ENCODE measurements at places on chromosomes 7 and 10.

DNA sequence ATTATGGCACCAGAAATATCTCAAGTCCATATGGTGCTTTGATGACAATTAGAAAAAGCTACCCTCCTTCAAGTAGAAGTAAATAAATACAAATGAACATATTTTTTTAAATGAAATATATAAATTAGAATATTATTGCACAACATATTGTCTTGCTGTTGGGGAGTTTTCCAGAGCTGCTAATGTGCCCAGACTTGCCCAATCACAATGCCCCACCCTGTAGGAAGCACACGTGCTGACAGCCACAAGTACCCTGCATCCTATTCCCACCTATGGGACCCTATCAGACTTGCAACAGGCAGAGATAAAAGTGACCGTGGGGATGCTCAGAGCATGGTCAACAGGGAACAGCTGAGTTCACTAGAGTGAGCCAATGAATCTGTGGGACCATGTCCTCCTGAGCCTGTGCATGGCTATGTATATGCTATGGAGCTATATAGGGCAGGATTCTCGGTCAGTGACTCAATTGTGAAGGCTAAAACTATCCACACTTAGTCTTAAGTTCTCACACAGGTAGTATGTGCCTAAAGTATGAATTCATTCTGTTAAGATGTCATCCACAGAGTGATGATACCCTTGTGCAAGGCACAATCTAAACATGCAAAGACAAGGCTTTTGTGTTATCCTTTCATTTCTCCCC lies 336.0 kb downstream of the HGF start:
- no peak for DNase-seq

GRCh38 chr10:74977913-74978847 lies 133.3 kb upstream of the SAMD8 start:
- no peak for DNase-seq

DNA sequence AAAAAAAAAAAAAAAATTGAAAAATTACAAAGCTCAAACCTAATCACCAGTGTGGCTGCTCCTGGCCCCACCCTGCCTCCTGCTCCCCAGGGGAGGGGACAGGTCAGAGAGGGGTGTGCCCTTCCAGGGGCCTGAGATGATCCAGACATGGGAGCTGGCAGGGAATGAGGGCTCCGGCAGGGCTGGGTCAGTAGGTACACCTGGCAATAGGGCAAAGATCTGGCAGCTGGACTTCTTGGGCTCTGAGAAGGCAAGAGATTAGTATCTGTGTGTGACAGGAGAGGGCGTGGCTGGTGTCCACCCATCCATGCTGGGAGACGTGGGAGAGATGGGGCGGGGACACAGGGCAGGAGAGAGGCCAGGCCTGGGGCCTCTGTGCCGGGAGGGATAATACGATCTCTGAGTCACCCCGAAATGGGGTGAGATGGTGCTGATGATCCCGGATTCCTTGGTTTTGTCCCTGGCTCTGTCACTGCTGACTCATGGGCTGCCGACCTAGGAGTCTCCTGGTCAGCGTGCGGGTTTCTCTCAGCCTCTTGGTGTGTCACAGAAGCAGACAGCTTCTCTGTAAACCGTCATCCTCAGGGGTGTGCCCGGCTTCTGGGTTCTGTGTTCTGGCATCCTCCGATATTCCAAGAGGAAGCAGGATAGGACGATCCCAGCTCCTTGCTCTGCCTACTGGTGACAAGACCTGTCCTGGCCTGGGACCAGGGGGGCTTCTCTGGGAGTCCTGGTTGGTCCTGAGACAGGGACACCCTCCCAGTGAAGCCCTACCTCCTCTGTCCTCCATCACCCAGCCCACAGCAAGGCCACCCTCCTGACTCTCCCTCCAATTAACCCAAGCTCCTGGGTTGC lies 8.2 kb upstream of the CLDN4 start:
- no peak for DNase-seq

DNA sequence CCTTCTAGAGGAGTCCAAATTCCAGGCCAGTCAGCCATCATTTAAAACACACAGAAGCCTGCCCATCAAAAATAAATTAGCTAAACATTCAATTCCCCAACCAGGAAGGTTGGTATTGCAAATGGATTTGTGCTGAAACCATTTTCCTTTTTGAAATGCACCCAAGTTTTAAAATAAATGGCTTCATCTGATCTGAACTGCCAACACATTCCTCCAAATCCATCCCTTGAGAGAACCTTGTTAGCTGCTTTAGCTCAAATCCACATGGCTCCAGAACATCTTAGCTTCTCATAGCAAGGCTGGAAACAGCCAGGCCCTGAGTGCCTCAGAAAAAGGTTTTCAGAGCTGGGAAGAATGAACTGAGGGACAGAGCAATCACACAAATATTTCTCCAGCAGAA lies 306.3 kb downstream of the FZD1 start:
- DNase-seq: no peak

GRCh38 chr10:6230315-6230714 lies 27.6 kb downstream of the PFKFB3 start:
- no peak for DNase-seq

DNA sequence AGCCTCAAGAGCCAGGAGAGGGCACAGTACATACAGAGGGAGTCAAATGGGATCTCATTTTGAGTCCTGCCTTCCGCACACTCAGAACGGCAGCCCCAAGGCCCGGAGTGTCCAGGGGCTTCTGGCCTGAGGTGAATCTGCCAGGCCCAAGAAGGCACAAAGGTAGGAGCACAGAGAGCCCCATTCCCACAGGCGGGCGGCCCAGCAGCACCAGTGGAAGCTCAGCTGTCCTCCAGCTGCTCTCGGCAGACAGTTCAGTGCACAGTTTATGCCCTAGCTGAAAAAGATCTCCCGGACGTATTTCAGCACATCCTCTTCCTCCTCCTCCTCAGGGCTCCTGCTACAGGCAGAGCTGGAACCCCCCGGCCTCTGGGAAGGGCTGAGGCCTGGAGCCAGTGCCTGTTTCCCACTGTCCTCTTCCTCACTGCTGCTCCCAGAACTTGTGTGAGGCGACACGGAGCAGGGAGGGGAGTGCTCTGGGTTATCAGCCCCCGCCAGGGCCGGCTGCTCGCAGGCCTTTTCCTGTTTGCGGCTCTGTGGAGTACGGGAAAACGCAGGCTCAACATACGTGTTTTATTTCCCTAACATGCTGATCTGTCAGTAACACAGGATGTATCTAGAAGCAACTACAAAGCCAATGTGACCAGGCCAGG lies 4.0 kb downstream of the CYREN start:
- DNase-seq: no peak

DNA sequence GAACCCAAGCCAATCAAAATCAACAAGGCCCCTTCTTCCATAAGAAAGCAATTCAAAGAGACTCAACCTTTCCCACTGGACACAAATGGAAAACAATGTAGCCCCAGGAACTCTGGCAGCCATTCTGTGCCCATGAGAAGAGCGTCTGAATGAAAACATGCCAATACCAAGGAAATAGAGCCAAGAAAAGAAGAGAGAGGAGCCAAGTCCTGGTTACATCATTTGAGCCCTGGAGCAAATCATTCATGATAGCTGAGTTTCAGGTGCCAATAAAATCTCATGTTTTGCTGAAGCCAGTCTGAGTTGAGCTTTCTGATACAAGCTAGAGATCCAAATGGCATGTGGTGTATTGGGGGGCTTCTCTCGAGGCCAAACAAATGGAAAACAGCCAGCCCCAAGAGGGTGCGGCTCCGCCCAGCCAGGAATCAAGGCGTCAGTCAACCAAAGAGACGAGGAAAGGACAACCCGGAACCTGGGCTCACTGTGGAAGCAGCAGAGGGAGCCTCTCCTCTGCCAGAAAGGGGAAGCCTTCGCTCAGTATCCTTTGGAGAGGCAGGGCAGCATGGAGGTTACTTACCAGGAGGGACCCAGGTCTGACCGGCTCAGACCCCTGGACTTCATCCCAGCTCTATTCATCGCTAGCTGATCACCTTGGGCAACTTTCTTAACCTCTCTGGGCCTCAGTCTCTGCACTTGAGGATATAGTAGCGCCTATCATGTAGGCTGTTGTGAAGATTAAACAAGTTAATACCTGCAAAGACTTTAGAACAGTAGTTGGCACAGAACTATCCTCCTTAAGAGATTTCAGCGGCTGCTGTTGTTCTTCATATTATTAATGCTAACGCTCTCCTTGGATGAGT lies 61.8 kb downstream of the OAT start:
- no peak for DNase-seq

- DNase-seq: no peak
These were observed 50.8 kb downstream of the WDR37 start for GRCh38 chr10:1107004-1107403.

DNA sequence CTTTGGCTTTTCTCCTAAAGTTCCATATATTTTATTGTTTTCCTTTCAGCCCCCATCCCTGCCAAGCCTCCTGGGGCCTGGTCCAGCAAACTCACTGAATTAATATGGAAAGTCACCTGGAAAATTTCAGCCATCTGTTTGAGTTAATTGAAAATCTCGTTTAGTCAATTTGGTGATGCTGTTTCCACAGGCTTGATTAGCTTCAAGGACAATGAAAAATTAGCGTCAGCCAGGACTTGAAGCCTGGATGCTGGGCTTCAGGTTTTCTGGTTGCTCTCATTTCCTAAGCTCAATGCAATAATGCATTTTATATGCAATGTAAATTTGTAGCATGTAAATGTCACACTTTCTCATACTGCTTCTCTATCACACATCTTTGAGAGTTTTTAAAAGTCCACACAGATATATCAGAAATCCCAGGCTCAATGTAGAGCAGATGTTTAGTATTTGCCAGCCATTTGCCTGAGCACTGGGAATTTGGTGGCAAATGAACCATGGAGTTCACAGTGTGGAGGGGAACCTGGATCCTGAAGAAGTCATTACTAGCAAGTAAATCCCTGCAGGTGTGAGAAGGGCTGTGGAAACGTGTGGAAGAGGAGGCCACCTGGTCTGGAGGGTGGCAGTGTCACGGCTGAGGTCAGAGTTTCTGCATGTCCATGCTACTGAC lies 228.5 kb downstream of the PAXIP1 start:
- DNase-seq: no peak

GRCh38 chr7:26340476-26341018 lies 48.9 kb downstream of the SNX10 start:
- DNase-seq: no peak

DNA sequence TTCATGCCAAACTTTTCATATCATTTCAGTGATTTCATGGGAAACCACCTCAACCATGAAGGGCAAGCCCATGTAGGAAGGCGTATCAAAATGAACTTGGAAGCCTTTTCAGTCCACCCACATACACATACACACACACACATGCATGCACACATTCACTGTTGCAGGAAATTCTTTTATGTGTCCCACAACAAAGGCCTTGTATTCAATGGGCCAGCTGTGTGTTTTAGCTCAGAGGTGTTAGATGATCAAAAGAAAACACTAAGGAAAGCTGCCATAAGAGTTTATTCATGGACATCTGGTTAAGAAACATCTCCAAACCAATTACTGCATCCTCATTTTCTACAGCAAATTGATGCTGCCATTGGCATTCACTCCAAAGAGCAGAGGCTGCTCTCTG lies 74.4 kb upstream of the STK17A start:
- DNase-seq: no peak

DNA sequence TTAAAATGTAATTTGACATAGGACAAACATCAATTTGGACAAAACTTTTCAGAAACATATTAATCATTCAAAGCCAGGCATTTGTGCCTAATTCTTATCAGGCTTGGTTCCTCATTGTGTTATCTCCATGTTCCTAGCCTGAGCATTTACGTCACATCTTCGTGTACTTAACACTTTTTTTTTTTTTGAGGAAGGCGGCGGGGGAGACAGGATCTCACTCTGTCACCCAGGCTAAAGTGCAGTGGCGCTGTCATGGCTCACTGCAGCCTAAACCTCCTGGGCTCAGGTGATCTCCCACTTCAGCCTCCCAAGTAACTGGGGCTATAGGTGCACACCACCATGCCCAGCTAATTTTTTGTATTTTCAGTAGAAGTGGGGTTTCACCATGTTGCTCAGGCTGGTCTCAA lies 19.8 kb downstream of the HNRNPA2B1 start:
- DNase-seq: no peak

GRCh38 chr10:86439544-86439943 lies 72.9 kb upstream of the GRID1 start:
- DNase-seq: no peak

- no peak for DNase-seq
These were observed 5.8 kb downstream of the KLF6 start for GRCh38 chr10:3779158-3779741.

DNA sequence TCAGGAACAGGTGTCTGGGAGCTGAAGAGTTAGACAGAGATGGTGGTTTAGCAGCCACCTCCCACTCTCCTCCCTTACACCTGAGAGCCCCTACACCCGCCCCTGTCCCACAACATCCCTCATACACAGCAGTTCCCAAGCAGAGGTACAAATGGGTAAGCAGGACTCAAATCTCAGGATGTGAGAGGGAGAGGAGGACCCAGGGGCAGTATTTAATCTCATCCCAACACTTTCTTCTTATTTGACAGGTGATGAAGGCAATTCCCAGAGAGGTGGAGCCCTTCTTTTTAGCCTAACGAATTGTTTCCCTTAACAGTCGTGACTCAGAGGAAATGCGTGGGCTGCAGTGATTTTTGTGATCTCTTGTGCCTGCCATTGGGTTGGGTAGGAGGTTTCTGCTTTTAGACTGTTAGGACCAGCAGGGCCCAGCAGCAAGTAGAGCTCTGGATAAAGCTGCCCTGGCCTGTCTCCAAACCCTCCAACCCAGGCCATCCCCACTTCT lies 191.3 kb downstream of the HECW1 start:
- no peak for DNase-seq

DNA sequence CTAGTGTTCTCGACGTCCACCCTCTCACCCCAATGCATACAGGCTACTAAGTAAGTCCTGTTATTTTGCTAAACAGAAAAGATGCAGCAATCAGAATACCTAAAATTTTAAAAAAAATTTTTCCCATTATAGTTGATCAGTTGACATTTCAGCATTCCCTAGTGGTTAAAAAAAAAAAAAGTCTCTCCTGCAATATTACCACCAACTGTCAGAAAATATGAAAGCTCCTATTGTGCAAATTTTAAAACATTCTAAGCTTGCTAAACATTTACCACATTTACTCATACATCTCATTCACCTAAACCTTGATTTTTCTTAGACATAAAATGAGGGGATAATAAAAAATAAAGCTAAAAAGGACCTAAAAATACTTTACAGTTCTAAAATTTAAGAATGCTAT lies 165.6 kb downstream of the AVL9 start:
- DNase-seq: no peak

DNA sequence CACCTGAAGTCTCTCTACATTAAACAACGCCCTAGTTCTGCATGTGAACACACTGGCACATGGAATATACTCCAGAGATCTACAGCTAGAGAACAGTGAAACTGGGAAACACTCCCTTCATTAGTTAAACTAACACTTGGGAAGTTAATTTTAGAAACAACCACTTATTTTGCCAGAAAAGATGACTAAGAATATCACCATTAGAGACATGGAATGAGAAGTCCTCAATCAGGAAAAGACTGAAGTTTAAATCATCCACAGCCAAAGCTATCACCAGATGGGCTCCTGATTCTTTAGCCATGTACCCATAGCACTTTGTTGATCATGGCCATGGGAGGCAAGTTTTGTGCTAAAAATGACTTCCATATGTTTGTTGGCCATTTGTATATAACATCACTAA lies 719.5 kb downstream of the KCNMA1 start:
- no peak for DNase-seq
